ENCODE measurements at places on chromosomes 13 and 19. TPM values are rescaled to one million over a fixed set of nuclear protein-coding genes. Genes with fewer than 3 reads are reported as not detected.

Gene ZNF729
- 0.09 TPM for polyA plus RNA-seq

GRCh38 chr13:33678906-33679657 is 138.9 kb upstream of the RFC3 start:
- no peak for DNase-seq

Gene OR7C1
- polyA plus RNA-seq: 0.18 TPM

Gene RFXAP
- polyA plus RNA-seq: 22.0 TPM

DNA sequence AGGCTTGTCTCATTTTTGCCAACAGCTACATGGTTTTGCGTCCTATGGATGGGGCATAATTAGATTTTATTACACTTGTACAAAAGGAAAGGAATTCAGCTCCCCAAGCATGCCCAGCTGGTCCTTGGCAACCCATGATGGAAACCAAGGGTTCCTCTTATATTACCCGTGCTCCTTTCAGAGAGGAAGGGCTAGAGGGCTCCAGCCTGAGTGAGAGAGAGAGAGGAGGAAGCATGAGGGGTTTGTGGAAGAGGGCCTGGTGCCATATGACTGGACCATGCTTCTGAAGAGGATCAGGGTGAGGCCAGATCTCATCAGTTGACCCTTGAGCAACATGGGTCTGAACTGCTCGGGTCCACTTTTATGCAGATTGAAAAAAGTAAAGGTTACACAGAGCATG is 3.5 kb upstream of the RPS9 start:
- no peak for DNase-seq

Gene ZNF460
- 6.1 TPM for polyA plus RNA-seq

Gene CCL25
- polyA plus RNA-seq: 0.23 TPM

Data from left lung (tissue), 14 donors.